ENCODE measurements at places on chromosomes 4 and X.

DNA sequence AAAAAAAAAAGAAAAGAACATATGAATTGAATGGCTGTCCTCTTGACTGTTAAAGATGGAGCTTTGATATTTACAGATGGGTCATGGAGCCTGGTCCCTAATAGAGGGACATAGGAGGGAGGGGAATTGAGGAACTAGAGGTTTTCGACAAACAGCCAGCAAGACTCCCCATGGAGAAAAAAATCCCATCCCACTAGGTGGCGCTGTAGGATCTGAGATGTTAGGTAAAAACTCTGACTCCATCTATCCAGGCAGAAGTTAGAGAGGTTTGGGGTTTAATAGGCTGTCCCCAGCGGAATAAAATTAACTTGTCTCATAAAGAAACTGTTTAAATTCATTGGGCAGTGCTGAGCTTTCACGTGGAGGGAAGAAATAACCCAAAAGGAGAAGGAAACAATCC lies 45.9 kb downstream of the HMGB2 start:
- DNase-seq, result no peak

DNA sequence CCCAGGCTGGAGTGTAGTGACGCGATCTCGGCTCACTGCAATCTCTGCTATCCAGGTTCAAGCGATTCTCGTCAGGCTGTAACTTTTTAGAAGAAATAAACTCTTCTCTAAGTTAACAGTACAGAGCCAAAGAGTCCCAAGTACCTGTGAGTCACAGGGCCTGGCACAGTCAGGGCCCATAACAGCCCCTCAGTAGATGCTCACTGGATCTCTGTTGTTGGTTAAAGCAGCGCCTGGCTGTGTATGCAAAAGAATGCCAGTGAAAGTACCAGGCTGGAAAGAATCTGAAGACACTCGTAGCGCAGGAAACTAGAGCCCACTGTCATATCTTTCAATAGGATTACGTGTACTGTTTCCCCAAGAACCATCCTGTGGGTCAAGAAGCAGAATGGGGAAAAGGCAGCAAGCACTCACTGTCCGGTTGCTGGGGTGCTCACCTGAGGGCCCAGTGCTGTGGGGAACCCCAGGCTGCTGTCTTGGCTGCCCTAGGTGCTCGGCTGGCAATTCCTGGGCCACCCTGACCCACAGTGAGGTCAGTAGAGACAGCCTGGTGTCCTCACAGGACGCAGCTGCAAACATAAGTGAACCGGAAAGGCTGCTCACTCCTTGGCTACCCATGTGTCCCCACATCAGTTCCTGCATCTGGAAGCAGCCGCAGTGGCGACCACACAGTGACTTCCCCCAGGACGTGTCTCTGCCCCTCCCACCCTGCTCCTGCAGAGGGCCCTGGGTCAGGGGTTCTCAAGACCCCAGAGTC lies 3.1 kb upstream of the SLBP start:
- no peak for DNase-seq

- DNase-seq, result no peak
These were observed 162.2 kb upstream of the GPR101 start for GRCh38 chrX:137195991-137196390.

DNA sequence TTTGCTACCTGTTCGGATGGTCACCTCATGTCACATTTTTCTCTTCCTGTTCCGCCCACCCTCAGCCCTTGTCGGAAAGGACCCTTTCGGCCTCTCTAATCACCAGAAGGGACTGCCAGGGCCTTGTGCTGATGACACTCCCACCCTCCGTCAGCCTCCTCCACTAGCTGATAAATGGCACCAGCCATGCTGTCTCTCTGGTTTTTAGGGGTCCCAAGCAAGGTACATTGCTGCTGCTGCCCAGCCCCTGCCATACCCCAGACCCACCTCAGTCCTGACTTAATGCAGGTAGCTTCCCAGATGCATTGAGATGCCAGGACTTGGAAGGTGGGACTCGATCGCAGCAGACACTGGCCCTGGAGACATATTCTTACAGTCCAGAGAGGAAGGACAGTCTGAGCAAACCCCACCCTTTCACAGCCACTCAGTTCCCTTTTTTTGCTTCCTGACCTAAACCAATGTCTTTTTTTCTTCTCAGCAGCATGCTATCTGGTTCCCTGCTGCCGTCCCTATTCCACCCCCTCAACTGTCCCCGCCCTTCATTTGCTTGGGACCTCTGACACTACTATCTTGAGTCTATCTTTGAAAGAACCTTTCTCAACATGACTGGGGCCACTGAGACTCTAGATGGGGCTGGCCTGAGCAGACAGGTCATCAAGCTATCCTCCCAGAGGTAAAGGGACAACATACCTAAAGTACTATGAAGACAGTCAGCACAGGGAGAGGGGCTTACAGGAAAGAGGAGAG lies at the start of gene BTK:
BTK (minus strand) TSS at position 397 of the 747 bp plus-strand sequence. CDS start 10,907 bp downstream, outside the sequence.
- no peak for DNase-seq

DNA sequence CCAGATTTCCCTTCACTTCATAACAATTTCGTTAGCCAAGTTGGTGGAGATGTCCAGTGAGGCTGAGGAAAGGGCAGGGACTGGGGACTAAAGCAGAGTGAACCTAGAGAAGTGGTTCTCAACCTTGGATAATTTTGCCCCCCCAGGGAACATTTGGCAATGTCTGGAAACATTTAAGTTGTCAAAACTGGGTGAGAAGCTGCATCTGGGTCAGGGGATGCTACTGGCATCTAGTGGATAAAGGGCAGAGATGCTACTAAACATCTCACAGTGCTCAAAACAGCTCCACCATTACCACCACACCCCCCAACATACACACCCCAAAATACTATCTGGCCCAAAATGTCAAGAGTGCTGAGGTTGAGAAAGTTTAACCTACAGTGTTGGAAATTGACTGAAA lies 32.0 kb upstream of the FGF16 start:
- DNase-seq, result no peak

- no peak for DNase-seq
These were observed 15.3 kb downstream of the SLC6A8 start for GRCh38 chrX:153703036-153703370.

GRCh38 chr4:179927473-179927872 lies 2315.7 kb upstream of the TENM3 start:
- no peak for DNase-seq

- DNase-seq, result peak; percentile 15
These were observed 125.4 kb downstream of the PDLIM5 start for GRCh38 chr4:94577136-94577535.

- no peak for DNase-seq
These were observed 62.2 kb downstream of the MFAP3L start for GRCh38 chr4:169963998-169964397.

DNA sequence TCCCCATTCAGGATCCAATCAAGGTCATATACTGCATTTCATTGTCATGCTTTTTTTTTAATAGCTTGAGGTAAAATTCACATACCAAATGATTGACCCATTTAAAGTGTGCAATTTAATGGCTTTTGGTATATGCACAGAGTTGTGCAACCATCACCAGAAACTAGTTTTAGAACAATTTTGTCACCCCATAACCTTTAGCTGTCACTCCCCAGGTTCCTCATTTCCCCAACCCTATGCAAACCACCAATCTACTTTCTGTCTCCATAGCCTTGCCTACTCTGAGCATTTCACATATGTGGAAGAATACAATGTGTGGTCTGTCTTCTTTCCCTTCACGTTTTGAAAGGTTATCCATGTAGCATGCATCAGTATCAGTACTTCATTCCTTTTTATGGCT lies 1.4 kb upstream of the SMAD1 start:
- no peak for DNase-seq

DNA sequence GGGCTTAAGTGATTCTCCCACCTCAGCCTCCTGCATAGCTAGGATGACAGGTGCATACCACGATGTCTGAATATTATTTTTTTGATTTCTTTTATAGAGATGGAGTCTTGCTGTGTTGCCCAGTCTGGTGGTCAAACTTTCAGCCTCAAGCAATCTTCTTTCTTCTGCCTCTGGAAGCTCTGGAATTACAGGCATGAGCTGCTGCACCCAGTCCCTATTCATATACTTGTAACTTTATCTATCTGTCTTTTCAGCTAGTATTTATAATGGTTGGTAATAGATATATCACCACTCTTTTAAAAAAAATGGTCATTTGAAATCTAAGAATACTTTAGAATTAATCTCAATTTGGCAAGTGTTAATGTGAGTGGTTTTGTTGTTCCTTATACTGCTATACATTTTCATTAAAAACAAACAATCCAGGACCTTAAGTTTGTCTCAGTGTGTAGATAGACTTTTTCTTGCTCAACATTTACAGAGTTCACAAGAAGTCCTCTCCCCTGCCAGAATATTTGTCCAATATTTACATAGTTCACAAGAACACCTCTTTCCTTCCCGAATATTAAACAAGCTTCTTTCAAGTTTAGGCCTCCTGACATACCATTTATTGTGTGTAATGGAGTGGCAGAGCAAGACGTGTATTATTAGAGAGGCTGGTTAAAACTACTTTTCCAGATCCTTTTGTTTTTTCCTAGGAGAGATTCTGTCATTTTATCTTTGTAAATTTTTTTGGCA lies 1197.4 kb upstream of the ADGRL3 start:
- DNase-seq, result no peak

- no peak for DNase-seq
These were observed 270.3 kb upstream of the CTSO start for GRCh38 chr4:156223985-156224384.

GRCh38 chr4:95290702-95291101 lies 258.1 kb downstream of the UNC5C start:
- no peak for DNase-seq

- no peak for DNase-seq
These were observed 33.8 kb upstream of the GPR174 start for GRCh38 chrX:79110731-79111130.

DNA sequence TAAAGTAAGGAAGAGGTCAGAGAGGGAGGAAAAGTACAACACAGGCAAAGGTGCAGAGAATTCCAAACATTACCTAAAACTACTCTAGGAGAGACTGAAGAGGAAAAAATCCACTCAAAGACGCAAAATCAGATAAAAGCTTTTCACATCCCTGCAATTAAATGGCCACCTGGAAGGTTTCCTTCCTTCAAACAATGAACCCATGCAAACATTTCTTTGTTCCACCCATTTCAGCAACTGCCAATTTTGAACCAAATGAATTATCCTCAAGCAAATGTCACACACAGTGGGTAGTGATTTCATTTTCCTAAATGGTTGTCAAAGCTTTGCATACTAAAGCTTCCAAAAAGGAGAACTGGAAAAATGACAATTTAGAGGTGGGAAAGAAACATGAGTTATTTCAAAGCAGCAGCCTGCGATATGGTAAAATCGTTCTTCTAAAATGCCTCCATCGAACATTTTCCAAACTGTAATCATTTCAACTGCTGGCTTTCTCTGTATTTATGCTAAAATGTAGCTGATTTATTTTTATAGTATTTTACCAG lies 45.0 kb downstream of the APBB2 start:
- DNase-seq, result no peak

GRCh38 chr4:119037709-119038108 lies 97.9 kb upstream of the MYOZ2 start:
- DNase-seq, result no peak

DNA sequence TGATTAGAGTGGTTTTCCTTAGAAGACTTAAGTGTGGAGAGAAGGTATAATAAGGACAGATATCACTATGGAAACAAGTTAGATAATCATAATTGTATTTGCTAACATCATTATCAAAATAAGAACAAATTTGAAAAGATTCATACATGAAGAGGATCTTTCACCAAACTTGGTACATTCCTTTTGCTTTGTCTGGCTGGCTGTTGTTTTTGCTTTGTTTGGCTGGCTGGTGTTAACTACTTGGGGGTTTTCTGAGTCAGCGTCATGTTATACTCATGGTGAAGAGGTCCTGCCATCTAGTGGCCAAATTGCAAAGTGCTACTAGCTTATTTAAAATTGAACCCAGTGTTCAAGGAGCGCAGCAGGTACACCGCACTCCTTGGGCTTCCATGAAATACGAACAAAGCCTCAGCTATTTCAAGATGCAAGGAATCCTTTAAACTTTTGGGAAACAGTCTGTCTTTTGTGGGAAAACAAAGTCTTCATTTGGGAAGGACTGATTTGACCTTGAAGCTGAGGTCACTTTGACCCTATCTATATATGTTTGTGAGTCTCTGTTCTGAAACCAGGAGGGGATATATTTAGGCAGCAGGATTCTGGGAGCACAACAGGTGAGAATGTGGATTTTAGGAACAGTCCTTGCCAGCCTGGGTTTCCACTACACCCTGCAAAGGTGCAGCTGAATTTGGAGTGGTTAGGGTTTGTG lies 129.7 kb downstream of the PLS3 start:
- no peak for DNase-seq

DNA sequence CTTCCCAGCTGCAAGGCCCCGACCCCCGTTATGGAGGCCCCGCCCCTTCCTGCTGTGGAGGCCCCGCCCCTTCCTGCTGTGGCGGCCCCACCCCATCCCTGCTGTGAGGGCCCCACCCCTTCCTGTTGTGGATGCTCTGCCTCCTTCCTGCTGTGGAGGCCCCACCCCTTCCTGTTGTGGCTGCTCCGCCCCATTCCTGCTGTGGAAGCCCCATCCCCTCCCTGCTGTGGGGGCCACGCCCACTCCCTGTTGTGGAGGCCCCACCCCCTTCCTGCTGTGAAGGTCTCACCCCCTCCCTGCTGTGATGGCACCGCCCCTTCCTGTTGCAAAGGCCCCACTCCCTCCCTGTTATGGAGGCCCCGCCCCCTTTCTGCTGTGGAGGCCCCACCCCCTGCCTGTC lies 104.9 kb upstream of the PSAPL1 start:
- DNase-seq, result no peak

- DNase-seq, result no peak
These were observed 721 bp downstream of the FAM184B start for GRCh38 chr4:17780501-17781299.

- DNase-seq, result no peak
These were observed 41.8 kb downstream of the RBM47 start for GRCh38 chr4:40587826-40588225.

DNA sequence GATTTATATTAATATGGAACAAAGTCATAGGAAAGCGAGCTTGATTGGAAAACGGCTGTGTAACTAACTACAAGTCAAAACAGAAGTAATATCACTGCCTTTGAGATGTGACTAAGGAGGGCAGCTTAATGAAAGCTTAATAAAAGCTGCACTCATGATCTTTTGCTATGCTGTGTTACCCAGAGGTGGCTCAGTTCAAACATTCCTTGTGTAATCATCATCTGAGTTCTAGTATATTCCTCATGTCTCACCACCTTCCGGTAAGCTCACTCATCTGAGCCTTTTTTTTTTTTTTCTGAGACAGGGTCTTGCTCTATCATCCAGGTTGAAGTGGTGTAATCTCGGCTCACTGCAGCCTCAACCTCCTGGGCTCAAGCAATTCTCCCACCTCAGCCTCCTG lies 5.0 kb downstream of the GRPEL1 start:
- DNase-seq, result no peak

DNA sequence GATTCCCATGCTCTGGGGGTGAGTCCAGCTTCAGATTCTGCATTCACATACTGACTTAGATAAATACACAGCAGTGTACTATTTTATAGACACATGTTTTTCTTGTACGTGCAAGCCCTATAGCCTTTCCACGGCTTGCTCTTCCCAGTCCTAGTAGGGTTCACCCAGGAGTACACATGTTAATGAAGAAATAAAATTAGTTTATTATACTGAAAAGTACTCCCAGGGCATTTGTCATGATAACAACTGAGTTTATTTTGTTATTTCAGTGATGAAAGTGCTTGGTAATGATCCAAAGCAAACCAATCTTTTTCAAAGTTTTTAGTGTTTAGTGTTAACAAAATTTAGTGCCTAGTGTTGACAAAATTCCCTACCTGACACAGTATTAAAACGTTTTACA lies 21.3 kb downstream of the MAPK10 start:
- no peak for DNase-seq
